Renal cortical epithelial cell (primary cell): ENCODE measurements at places on chromosomes 1 and 21. TPM values are rescaled to one million over a fixed set of nuclear protein-coding genes. Genes with fewer than 3 reads are reported as not detected.

Gene HIVEP3
- total RNA-seq: 3.3 and 3.6 TPM in 2 replicates

- DNase-seq: peak; percentile 83
Observed at GRCh38 chr1:2494323-2494693, 18.2 kb downstream of the PLCH2 start.

Gene FCRL4
- not detected in 2 replicates for total RNA-seq

Gene RPE65
- not detected in 2 replicates for total RNA-seq

- DNase-seq: no peak
Observed at GRCh38 chr1:221246628-221247415, 367.6 kb downstream of the HLX start.

Gene ACTN2
- 0.05 TPM in 1 of 2 replicates, not detected in the other for total RNA-seq

DNA sequence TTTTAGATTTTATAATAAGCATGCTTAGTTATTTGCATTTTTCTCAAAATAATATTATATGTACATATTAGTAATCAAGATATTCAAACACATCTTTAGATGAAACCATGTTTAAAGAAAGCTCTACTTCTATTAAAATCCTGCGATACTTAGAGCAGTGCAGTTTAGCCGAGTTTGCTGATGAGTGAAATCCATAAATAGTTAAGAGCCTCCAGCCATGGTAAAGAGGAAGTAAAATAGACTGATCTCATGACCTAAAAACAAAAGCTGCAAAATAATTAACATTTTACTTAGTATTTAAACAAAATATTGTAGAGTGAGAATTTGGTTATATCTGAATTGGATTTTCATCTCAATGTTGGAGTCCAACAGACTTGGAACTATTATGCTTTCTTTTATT lies 147.4 kb upstream of the NRIP1 start:
- peak; percentile 10 for DNase-seq
